ENCODE measurements at places on chromosomes 4 and X.

- no peak for DNase-seq
Measured at GRCh38 chr4:158065603-158066002, 107.2 kb downstream of the GASK1B start.

GRCh38 chr4:184265546-184266351 is 48.1 kb upstream of the ENPP6 start:
- no peak for DNase-seq

DNA sequence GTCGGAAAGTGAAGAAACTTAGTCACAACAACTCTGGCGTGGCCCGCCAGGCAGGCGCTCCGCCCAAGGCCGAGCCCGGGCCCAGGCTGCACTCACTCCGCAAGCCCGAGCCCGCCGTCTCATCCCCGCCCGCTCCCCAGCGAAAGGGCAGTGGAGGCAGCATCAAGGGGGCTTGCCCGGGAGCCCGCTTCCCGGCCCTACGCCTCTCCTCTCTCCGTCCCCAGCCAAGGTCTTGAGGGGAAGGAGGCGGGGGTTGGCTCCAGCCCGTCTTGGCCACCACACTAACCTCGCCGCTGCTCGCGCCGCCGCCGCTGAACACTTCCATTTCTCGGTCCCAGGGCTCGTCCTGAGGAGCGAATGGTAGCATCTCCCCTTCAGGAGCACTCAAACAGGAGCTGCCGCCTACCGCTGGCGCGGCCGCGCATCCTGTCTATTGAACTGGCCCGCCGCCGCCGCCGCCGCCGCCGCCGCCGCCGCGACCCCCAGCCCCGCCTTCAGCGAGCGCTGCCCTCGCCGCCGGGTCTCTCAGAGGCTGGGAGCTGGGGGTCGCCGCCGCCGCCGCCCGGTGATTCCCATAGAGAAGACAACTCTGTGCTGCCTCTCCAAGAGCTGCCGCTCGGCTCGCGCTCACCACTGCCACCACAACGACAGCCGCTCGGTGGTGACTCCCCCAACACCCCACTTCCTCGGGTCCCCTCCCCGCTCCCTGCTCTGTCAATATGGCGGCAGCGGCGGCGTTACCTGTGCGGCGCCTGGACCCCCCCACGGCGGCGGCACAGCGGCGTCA is at the start of gene RPS6KA6:
RPS6KA6 (minus strand) TSS at position 667 of the 787 bp plus-strand sequence; CDS start at position 367, 300 bp downstream.
- DNase-seq = peak; percentile 19

- no peak for DNase-seq
Measured at GRCh38 chr4:82733636-82734035, 65.0 kb downstream of the SCD5 start.

DNA sequence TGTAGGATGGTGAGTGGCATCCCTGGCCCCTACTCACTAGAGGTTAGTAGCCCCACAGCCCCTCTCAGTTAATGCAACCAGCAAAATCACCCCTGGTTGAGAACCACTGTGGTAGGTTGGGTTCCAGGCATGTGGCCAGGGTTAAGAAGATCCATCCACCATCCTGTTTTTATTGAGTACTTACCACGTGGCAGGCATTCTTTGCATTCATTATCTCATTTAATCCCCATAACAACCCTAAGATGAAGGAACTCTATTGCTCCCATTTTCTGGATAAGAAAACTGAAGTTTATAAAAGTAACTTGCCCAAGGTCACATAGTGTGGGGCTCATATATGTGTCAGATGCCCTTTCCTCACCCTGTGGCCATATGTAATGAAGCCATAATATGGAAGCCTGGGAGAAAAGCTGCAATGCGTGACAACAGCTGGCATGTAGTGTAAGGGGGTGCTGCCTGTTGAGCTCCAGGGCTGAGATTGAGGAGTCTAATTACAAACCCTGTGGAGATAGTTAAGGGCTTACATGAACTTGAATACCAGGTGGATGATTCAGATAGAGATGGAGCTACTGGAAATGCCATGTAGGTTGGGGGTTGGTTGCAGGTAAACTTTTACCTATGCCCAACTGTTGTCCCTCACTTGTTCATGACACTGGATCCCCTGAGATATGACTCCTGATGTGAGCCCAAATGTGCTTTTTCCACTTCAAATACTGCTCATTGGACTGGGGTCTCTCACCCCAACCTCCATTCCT is 100.2 kb upstream of the PGRMC2 start:
- no peak for DNase-seq

GRCh38 chrX:118225711-118226428 is 109.3 kb upstream of the KLHL13 start:
- no peak for DNase-seq

DNA sequence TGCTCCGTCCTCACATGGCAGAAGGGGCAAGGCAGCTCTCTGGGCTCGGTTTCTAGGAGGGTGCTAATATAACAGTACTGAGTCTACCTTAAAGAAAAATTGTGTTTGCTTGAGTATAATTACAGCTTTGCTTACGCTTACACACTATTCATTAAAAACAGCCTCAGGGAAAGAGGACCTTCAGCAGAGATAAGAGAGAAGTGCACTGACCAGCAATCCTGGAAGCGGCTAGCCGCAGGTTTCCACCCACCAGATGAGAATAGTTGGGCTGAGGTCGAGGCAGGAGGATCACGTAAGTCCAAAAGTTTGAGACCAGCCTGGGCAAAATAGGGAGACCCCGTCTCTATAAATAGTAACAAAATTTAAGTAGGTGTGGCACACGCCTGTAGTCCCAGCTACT is 15.2 kb upstream of the MRFAP1 start:
- no peak for DNase-seq

- no peak for DNase-seq
Measured at GRCh38 chrX:24229976-24230375, 80.4 kb downstream of the ZFX start.

DNA sequence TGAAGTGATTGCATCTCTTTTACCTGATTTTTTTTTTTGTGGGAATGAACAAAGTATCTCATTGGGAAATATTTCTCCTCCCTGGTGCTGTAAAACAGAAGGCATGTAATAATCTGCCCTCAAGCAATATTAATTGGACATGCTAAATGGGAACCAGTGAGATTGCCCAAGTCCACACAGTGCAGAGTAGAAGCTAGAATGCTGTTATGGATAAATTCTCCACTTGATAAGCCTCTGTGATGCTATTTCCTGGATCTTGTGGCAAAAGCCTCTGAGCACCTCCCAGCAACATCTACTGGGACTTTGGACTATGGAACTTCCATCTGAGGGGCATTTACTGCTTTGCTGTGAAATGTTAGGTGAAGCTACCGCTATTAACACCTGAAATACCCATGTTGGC is 46.9 kb upstream of the YTHDC1 start:
- no peak for DNase-seq

DNA sequence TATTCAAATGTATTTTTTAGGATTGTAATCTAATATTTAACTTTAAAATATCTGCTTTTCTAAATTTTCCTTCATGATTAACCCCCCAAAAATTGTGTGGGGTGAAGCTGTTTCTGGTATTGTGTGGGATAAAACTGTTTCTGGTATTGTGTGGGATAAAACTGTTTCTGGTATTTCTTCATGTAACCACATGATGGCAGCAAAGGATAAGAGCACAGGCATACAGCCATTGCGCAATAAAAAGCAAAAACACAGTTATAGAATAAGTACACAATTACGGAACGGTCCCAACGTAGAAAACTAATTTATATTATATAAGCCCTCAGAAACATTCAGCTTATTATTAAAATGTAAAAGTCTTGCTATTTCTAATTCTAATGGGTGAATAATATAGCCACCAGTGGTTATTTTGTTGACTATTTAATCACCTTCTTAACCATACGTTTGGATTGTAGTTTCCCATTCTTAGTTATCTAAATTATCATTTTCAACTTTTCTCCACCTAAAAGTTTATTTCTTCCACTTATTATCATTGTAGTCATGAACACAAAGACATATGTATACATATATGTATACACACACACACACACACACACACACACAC is 333.9 kb upstream of the FSTL5 start:
- peak; percentile 27 for DNase-seq

DNA sequence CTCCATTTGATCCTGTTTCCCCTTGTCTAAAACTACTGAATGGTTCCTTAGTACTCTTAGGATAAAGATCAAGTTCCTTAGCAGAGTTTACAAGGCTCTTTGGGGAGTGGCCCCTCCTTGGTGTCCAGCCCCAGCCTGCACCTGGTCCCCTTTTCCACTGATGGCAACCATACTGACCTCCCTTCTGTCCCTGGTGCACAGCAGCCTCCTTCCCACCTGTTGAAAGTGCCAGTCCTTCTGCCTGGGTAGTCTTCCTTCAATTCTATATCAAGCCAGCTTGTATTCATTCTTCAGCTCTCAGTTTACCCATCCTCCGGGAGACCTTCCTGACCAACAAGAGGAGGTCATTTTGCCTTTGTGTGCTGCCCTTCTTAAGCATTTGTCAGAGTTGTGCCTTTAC is 30.4 kb upstream of the NMU start:
- no peak for DNase-seq

DNA sequence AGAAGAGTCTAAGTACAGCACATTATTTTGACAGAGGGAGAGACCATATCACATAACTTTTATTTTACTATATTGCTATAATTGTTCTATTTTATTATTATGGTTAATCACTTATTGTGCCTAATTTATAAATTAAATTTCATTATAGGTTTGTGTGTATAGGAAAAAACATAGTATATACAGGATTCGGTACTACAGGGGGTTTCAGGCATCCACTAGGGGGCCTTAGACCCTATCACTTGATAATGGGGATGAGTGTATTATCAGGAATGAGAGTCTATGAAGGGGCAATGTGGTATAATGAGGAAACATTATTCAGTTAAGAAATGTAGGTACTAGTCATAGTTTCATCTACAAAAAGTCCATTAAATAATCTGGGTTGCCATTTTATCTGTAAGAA is 833.1 kb downstream of the C4orf33 start:
- DNase-seq = no peak

- no peak for DNase-seq
Measured at GRCh38 chr4:148254621-148255343, 187.4 kb downstream of the NR3C2 start.

- no peak for DNase-seq
Measured at GRCh38 chr4:7742807-7743280, 196.8 kb downstream of the AFAP1 start.

DNA sequence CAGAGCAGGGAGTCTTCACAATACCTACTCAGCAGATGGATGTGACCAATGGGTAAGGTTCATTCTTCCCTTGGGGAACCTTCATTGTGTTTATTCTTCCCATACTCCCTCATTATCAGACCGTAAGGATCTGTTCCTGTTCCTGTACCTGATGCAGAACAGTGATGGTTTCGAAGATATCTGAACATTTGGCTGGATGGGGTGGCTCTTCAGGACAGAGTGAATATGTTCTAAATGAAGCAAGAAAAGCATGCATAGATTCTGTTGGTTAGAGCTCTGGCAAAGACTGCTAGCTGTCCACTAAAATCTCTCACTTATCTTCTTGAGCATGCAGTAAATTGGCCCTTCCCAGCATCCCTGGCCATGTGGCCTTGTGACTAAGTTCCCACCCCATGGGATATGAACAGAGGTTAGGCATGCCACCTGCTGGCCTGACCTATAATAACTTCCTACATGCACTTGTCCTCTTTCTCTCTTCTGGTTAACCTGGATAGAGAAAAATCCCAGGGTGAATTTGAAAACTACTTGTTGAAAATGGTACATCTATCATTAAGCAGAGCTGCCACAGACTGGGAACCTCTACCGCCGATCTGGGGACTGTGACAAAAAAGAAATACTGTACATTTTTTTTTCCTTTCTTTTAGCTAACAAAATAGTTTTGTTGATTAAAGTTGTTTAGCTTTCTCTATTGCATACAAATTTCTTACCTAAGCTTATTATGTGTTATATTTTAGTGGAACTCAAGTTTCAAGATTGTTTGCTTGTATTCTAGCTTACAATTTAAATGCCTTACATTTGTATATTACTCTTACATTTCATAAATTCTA is 60.0 kb upstream of the BANK1 start:
- peak; percentile 29 for DNase-seq

- no peak for DNase-seq
Measured at GRCh38 chr4:95358421-95358820, 190.4 kb downstream of the UNC5C start.

GRCh38 chrX:65811558-65812228 is 144.2 kb downstream of the MSN start:
- DNase-seq = no peak

DNA sequence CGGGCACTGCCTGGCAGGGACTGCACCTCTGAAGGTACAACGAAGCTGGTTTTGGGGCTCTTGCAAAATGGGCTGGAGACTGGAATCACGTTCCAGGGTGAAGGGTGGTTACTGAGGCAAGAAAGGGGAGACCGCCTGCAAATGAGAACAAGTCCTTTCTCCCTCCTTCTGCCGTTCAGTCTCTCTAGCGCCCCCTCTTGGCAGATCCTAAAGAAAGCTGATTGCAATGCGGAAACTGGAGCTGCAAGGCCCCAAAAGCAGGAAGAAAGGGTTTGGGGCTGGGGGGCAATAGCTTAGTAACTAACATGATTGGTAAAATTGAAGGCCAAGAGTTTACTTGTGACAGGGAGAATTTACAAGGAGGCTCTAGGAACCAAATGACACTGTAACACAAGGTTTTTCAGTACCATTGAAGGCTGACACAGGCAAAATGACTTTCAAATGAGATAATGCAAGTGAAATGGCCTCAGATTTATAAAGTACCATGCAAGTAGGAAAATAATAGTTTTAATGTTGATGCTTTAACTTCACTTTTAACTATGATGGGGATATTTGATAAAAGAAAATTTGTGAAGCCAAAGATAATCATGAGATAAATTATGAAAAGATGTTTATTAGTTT is 222.7 kb upstream of the HAND2 start:
- no peak for DNase-seq

GRCh38 chr4:120158841-120159463 is 92.3 kb upstream of the MAD2L1 start:
- DNase-seq = no peak

- DNase-seq = no peak
Measured at GRCh38 chr4:133865612-133866327, 335.8 kb downstream of the PABPC4L start.

GRCh38 chrX:152926279-152926678 is 28.4 kb downstream of the ZNF185 start:
- peak; percentile 35 for DNase-seq

DNA sequence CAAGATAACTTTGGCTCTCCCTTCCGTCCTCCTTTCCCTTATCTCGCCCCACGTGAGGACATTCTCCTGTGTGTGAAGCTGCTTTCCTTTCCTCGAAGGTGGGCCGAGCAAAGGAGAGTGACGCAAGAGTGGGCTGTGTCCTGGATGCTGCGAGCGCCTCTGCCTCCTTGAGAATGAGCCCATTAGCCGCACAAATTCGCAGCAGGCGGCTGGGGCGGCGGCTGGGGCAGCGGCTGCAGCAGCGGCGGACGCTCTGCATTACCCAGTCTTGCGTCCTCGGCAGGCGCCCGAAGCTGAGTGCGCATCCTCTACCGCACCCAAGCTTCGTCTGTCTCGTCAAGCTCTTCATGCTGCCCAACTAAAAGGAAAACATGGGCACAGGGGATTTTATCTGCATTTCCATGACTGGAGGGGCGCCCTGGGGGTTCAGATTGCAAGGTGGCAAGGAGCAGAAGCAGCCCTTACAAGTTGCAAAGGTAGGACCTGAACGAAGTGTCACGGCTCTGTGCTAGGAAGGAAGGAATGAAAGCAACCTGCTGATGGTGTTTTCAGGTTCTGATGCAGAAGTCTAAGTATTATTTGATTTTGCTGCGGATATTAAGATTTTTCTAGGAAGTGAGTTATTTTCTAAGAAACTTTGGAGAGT is at the start of gene SYNPO2:
SYNPO2 (plus strand) TSS at position 189 of the 646 bp plus-strand sequence; CDS start at position 372, 183 bp downstream.
- DNase-seq = peak; percentile 59

GRCh38 chrX:34629572-34629971 is 27.5 kb downstream of the TMEM47 start:
- DNase-seq = no peak

- peak; percentile 78 for DNase-seq
Measured at GRCh38 chrX:153667956-153668396, 5.6 kb downstream of the PNCK start.

- DNase-seq = no peak
Measured at GRCh38 chrX:109350551-109350950, 131.3 kb downstream of the GUCY2F start.
